Fibroblast of skin of right biceps (primary cell): ENCODE measurements at places on chromosomes 11 and 22.

DNA sequence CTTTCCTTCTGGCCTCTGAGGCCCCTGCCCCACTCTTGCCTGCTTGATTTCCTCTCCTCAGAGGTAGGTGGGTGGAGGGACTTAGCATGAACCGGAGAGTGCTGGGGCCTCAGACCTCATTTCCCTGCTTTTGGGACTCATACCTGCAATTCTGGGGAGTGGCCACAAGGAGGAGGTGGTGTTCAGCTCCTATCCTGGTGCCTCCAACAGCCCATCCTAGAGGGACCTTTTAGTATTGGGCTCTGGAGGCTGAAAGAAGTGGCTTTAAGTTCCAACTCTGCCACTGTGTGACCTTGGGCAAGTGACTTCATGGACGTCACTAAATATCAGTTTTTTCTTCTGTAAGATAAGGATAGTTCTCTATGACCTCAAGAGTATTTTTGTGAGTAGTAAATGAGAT is 98.6 kb downstream of the KIAA1671 start:
- DNase-seq: no peak

DNA sequence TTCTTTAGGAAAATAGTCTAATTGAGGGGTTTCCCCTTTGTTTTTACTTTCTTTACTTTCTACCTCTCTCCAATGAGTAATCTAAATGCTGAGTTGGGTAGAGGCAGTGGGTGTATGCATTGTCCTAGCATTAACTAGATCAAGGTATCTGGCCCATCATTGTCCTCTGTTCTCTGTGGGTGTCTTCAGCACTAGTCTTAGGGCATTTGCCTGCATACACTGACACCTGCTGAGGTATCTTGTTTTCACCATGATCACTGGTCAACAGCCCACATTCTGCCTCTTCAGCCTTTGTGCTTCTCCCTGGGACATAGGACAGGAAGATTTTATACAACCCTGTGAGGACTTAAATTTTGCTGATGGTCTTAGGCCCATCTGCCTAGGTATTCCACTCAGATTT is 371.1 kb downstream of the RAB38 start:
- no peak for DNase-seq

DNA sequence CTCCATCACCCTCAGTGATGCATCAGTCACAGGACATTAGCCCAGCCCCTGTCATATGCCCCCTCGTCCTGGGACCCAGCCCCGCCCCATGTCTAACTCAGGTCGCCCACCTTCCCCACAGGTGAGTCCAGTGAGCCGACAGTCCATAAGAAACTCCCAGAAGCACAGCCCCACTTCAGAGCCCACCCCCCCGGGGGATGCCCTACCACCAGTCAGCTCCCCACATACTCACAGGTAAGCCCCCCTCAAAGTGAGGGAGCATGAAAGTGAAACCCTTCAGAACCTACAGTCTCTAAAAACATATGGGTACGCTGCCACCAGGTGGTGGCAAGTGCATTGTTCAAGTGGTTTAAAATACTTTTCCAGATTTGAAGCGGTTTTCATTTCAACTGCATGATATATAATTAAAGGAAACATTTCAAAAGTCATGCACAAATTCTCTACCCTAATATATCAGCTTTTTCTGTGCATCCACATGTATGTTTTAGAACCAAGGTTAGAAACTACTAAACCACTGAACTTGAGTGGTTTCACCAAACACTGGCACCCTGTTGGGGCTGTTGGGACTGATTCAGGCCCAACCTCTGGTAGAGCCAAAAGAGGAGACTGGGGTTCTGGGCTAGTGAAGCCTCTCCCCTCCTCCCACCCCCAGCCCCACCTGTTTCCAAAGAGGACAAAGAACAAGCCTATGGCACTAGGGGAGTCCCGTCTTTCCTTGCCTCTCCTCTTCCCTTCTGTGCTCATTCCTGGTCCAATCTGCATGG is 17.3 kb downstream of the EPS8L2 start:
- peak; percentile 55 for DNase-seq

GRCh38 chr11:62538470-62539237 is 8.0 kb downstream of the AHNAK start:
- no peak for DNase-seq

GRCh38 chr22:19821523-19822300 is 33.0 kb downstream of the GNB1L start:
- DNase-seq: no peak

GRCh38 chr22:28981818-28982499 is 79.7 kb downstream of the C22orf31 start:
- DNase-seq: no peak

- DNase-seq: peak; percentile 26
These were observed 6.4 kb upstream of the CDPF1 start for GRCh38 chr22:46256358-46256958.

GRCh38 chr11:118009864-118010737 is 23.9 kb downstream of the IL10RA start:
- no peak for DNase-seq

GRCh38 chr11:85732965-85733364 is 47.0 kb upstream of the CCDC89 start:
- no peak for DNase-seq

DNA sequence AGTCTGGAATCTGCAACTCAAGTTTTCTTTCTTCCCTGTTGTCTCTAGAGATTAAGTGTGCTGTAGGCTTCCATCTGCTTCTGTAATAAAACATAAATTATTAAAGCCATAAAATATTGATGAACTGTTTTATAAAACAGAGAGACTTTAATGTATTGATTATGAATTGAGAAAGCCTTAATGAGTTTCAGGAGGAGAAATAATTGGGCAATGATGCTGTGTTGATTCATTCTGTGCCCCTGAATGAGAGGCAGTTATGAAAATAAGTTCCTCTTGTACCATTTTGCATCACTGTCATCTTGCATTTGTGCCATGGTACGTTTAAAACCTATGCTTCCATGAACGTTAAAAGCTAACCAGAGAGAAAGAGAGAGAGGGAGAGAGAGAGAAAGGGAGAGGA is 194.1 kb upstream of the LARGE1 start:
- DNase-seq: no peak

DNA sequence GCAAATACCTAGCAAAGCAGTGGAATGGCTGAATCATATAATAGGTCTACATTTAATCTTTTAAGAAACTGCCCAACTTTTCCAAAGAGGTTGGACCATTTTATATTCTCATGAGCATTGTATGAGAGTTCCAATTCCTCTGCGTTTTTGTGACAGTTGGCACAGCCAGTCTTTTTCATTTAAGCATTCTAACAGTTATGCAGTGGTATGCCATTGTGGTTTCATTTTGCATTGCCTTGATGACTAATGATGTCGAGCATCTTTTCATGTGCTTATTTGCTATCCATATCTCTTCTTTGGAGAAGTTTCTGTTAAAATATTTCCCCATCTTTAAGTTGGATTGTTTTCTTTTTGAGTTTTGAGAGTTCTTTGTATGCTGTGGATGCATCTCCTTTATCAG is 38.7 kb downstream of the EIF3F start:
- DNase-seq: peak; percentile 87

DNA sequence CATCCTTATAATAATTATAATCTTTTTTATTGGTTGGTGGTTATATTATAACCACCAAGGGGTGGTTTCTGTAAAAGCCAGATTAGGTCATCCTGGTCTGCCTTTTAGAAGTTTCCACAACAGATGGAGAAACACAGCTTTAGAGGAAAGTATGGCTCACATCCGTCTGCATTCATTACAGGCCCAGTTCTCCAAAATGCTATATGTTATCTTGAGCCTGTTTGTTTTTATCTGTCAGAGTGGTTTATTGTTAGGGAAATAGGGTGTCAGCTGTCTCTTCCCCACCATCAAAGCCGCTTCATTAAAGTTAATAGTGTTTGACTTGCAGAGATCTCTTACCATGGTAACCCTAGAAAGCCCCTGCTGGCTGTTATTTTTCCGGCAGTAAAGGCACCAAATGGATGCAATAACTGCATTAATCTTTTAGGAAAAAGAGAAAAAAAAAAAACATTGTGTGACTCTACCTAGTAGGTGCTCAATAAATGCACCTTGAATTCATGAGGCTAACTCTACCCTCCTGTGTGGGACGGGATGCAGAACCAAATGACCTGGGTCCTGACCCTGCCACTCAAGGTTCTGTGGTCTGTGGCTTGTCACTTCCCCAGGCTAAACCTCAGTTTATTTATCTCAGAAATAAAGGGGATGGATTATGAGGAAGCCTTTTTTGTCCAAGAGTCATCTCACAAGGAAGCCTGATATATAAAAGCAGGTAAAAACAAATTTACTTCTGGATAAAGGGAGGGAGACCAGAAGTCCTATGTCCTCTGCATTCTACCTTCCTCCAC is 118.3 kb downstream of the WT1 start:
- DNase-seq: no peak

DNA sequence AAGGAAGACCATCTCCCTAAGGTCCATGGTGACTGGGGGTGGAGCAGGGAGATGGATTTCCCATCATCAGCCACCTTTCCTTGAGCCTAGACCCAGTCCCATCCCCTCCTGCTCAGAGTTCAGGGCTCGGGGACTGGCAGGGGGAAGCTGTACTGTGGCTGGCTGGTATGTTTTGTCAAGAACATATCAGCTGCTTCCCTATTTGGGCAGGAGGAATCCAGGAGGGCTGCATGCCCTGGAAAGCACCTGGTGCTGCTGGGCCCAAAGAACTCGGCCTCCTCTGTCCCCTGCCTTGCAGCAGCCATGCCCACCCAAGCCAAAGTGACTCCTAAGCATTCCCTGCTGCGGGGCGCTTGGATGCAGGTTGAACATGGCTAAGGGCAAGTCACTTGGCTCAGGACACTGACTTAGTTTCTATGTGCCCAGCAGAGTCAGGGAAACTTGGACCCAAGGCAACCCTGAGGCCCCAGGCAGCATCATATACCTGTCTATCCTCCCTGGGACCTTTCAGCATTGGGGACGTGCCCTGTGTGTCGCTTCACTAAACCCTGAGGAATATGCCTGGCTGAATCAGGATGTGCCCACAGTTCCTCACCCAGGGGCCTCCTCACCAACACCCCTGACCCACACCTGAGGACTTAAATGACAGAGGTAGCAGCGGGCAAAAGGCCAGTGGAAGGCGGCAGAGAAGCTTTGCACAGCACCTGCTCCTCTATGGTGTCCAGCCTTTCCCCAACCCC is 43.1 kb downstream of the BUD13 start:
- DNase-seq: no peak

DNA sequence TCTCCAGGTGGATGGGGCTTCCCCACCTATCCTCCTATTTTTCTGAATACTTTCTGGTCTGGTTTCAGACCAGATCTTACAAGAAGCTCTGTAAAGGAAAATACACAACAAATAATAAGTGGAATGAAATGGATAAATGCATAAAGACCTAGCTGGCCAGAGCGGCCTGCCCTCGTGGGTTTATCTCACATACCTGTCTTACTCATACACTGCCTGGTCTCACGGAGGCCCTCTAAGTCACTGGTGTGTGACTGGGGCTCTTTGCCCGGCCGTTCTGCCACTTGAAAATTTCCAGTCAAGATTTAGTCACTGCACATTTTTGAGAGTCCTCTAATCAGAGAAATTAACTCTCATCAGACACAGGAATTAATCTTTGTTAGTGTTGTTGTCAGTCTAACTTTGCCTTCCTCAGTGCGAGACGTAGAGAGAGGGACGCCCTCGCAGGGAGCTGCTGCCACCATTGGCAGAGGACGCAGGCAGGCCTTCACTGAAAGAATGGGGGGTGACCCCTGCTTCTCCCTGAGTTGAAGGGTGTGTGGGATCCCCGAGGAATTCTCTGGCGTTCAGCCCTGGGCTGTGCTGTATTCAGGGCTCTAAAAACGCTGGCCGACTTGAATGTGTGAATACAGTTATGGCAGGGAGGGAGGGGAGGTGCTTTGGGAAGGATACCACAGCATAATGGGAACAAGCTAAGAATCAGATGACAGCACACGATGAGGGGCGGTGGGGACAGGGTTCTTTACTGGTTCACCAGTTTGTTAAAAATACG is 46.3 kb upstream of the CADM1 start:
- no peak for DNase-seq

- DNase-seq: no peak
These were observed 1.4 kb upstream of the AP5B1 start for GRCh38 chr11:65781962-65782815.

DNA sequence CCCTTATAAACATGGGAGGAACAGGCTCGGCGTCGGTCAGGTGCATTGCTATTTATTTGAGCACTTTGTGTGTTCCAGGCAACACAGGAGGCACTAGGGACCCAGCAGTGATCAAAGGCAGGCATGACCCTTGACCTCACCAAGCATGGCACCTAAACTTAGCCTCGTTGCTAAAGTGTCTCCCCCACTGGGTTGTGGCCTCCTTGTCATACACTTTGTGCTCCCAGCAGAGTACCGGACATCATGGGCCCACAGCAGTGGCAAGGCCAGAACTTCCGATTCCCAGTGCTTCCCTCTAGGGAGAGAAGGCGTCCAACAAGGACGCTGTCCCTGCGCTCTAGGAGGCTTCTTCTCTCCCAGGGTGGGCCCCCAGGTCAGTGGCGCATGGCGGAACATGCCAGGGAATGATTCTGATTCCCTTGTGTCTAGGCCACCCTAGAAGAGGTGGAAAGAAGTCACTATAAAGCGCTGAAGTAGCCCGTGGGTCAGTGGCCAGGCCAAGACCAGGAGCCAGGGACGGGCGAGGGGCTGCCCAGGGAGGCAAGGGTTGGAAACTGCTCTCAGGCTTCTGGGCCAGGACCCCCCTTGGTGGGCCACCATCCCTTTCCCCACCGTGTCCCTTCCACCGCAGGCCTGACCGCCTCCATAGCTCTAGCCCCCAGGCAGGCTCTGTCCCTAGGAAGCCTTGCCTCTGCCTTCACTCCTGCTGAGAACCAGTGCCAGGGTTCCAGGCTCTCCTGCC is 19.7 kb downstream of the TOM1 start:
- DNase-seq: no peak

- peak; percentile 36 for DNase-seq
These were observed 51.8 kb downstream of the MN1 start for GRCh38 chr22:27749597-27750225.
